ENCODE measurements at places on chromosomes 7 and 10. TPM values are rescaled to one million over a fixed set of nuclear protein-coding genes. Genes with fewer than 3 reads are reported as not detected.

Gene OR2A12
- total RNA-seq: not detected

Gene PSMG3
- 16.9 TPM for total RNA-seq

Gene ARHGAP19
- 26.8 TPM for total RNA-seq

Gene LRGUK
- 0.13 TPM for total RNA-seq

Gene ZNF467
- 4.5 TPM for total RNA-seq

Gene KLF14
- not detected for total RNA-seq

Gene HMX2
- not detected for total RNA-seq

Gene GRM3
- total RNA-seq: not detected

Gene HOXA1
- total RNA-seq: 0.93 TPM

Gene SPDYE1
- total RNA-seq: 0.07 TPM

Gene LIPF
- not detected for total RNA-seq

Gene NEUROG3
- not detected for total RNA-seq

Gene SEMA3E
- 0.29 TPM for total RNA-seq

Gene RAB19
- total RNA-seq: not detected

Gene CCL24
- 0.53 TPM for total RNA-seq

Gene ADAM22
- total RNA-seq: 0.79 TPM

Gene NOM1
- 30.9 TPM for total RNA-seq

Gene ACADSB
- 12.2 TPM for total RNA-seq

Gene ABCB1
- 9.7 TPM for total RNA-seq

Measured in thoracic aorta endothelial cell (primary cell).